CD4-positive, alpha-beta T cell (primary cell): ENCODE measurements at places on chromosomes 12 and 14. TPM values are rescaled to one million over a fixed set of nuclear protein-coding genes. Genes with fewer than 3 reads are reported as not detected.

GRCh38 chr12:3697311-3697870 is 55.5 kb downstream of the CRACR2A start:
- DNase-seq: no peak

- no peak for DNase-seq
Measured at GRCh38 chr14:85479306-85479705, 50.6 kb upstream of the FLRT2 start.

- no peak for DNase-seq
Measured at GRCh38 chr12:58775396-58775795, 144.9 kb downstream of the LRIG3 start.

Gene RNASE11
- total RNA-seq: not detected

- DNase-seq: no peak
Measured at GRCh38 chr12:53065470-53065869, 13.7 kb downstream of the SPRYD3 start.

- no peak for DNase-seq
Measured at GRCh38 chr14:74611650-74612349, at the start of gene LTBP2. TSS of gene LTBP2 (minus strand) at chr14:74612237. CDS start at chr14:74611944, 293 bp downstream.

DNA sequence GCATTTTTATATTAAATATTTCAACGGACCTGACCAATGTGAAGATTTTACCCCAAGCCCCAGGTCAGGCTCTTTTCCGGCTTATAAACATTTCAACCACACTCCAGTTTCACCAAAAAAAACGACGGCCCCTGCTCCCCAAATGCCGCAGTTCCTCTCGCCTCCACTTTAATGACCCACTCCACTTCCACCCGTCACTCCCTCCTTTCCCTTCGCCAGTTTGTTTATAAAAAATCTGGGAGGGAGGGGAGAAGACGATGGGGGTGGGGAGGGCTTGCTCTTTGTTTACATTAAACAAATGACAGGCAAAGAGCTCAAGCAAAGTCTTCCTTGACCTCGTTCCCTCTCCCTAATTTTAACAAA is 5.4 kb downstream of the SIX6 start:
- DNase-seq: no peak

GRCh38 chr12:120061575-120062214 is 54.9 kb downstream of the RAB35 start:
- no peak for DNase-seq

DNA sequence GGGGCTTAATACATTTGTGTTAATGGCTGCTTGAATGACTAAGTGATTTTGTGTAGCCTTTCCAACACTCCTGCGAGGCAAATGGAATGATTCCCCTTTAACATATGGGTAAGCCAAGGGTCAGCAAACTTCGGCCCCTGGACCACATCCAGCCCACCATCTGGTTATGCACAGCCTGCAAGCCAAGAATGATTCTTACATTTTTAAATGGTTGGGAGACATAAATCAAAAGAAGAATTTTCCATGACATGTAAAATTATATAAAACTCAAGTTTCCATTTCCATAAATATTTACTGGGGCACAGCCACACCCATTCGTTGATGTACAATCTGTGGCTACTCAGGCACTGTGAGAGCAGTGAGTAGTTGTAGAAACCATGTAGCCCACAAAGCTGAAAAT is 9.0 kb downstream of the SLC8B1 start:
- no peak for DNase-seq

Gene PROX2
- total RNA-seq: 0.25 TPM

GRCh38 chr14:78319887-78320635 is 149.9 kb downstream of the NRXN3 start:
- DNase-seq: no peak

- DNase-seq: no peak
Measured at GRCh38 chr12:93148412-93148811, 219.3 kb upstream of the EEA1 start.

DNA sequence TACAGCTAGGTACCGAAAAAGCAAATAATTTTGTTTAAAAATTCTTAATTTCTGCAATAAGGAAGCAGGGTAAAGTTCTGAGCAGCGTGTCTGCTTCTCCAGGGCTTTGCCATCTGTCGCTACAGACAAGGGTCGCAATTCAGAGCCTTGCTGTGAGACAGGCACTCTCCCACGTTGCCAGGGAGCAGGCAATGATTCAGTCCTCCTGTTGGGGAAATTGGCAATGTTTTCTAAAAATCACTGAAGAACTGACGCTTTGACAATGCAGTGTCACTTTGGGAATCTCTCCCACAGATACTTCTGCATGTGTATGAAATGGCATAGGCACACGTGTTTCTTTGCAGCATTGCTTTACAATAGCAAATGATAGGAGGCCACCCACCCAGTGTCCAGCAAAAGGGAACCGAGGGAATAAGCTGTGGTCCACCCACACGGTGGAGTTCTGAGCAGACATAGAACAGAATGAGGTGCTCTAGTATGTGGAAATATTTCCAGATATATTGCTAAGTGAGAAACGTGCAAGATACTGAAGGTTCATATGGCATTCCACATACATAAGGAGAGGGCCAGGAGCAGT is 16.0 kb upstream of the HIP1R start:
- no peak for DNase-seq

DNA sequence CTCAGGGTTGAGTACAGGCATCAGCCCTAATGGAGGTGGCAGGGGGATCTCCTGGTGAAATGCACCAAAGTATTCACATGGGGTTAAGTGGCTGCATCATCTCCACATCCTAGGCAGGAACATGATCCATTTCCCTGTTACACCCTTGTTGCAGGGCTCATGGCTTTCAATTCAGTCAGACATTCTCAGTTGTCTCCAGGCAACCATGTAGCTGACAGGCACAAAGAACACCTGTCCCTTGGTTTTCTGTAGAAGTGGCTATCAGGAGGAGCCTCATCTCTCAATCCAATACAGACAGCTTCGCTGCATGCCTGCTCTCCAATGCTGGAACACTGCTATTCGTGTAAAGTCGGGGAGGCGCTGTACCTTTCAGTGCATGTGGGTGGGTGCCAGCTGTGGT is 299.0 kb upstream of the FOXG1 start:
- no peak for DNase-seq

GRCh38 chr12:79020106-79020505 is 155.5 kb downstream of the SYT1 start:
- no peak for DNase-seq

DNA sequence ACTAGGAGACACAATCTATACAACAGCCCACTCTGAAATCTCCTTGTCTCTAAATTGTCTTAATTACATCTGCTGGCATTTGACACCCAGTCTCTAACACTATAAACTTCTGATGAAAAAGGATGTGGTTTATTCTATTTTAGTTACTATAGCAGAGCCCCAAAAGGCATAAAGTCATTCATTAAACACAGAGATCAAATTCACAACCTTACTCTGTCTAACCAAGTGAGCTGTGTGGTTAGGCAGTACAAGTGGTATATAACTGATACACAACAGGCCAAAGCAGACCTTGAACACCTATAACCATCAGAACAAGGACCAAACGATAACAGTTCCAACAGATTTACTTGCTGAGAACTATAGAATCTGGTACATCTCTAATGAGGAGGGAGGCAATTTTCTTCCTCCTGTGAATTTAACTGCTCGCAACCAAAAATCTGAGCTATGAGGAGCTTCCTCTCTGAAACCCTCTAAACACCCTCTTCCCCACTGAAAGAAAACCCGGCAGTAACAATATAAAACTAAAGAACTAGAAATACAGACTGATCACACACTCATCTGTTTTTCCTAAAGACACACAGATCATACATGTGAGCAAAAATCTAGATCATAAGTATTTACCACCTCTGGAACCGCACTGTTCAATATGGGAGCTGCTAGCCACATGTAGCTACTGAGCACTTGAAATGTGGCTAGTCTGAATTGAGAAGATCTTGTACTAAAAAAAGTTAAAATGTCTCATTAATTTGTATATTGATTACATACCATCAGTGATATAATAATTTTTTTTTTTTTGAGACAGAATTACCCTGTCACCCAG is 17.7 kb downstream of the SPPL3 start:
- no peak for DNase-seq

DNA sequence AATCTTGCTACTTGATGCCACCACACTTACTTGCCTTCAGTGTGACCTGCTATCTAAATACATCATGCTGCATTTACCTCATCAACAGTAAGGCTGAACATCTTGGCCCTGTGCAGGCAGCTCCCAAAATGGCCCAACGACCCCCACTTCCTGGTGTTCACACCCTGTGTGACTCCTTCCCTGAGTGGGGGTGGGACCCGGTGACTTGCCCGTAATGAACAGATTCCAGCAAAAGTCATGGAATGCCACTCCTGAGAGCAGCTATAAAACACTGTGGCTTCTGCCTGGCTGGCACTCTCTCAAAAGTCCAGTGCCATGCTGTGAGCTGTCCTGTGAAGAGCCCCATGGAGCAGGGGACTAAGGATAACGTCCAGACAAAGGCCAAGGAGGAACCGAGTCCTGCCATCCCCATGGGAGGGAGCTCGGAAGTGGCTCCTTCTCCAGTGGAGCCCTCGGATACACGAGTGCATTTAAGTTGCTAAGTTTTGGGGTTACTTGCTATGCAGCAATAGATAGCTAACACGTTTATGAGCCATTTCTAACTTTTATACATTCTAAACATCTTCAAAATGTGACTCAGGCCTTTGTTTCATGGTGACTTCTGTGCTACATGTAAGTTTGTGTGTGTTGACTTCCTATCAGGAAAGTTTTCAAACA is 33.0 kb downstream of the P2RX2 start:
- no peak for DNase-seq

- DNase-seq: no peak
Measured at GRCh38 chr12:18431771-18432170, 170.5 kb downstream of the PIK3C2G start.
